ENCODE measurements at places on chromosomes 1 and 21.

- DNase-seq, result peak; percentile 27
These were observed 91.1 kb downstream of the SMYD2 start for GRCh38 chr1:214372092-214372491.

DNA sequence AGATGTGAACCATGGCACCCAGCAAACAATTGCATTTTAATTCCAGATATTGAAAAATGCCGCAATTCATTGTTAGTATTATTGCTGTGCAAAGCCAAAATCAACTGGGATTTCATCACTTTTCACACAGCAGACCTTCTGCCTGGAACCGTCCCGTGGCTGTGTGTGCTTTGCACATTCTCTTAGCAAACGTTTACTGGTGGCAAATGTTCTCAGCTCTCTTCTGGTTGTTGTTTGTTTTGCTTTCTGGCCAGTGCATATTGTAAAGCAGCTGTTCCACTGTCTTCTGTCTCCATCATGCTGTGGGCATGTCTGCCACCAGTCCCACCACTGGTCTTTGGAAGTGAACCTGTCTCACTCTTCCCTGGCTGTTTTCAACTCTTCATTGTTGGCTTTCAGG lies 19.8 kb upstream of the TTLL10 start:
- no peak for DNase-seq

DNA sequence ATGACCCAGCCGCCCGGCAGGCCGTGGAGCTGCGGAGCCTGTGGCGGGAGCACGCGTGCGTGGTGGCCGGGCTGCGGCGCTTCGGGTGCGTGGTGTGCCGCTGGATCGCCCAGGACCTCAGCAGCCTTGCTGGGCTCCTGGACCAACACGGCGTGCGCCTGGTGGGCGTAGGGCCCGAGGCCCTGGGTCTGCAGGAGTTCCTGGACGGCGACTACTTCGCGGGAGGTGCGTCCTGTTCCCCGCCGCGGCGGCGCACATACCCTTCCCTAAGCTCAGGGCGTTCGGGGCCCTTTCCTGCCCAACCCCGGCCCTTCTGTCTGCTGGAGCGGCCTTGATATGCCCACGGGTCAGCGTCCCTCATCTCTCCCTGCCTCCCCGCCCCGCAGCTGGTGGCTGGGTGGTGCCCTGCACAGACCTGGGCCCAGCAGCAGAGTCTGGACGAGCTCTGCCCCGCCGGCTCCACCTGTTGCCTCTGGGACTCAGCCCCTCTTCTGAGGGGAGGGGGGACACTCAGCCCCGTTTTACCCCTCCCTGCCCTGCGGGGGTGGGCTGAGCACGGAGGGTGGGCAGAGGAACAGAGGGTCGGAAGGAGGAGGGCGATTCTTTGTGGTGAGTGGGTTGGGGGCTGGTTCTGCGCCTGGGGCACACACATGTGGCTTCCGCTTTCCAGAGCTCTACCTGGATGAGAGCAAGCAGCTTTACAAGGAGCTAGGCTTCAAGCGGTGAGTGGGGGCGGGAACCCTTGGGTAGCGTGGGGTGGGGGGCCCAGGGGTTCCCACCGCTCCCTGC lies 688 bp downstream of the PRXL2B start:
- DNase-seq, result peak; percentile 34

DNA sequence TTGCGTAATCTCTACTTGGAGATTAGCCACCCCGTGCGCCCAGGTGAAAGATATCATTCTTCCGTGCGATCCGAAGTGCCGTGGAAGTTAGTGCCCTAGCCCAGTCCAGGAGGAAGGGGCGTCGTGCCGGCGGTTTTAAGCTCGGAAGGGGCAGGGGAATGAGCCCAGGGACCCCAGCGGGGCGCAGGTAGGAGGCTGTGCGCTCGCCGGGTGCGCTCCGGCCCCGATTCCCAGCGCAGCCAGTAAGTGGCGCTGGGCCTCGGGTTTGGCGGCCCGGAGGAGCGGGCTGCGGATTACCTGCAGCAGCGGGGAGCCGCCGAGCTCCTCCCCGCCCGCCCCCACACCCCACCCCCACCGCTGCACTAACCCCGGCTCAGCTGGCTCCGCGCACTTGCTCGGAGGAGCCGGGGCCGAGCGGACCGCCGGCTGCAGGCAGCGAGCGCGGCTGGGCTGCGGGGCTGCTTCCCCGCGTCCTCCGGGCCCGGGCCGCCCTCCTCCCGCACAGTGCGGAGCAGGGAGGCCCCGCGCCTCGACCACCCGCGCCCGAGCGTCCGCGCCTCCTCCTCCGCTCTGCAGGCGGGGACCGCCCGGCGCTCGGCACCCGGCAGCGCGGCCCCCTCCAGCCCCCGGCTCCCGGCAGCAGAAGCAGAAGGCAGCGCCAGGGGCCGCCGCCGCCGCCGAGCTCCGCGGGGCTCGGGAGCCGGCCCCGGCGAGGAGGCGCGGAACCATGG lies at the start of gene RYR2:
TSS of gene RYR2 (plus strand) at position 390 of the 731 bp plus-strand sequence. CDS start at position 728, 338 bp downstream.
- peak; percentile 87 for DNase-seq

DNA sequence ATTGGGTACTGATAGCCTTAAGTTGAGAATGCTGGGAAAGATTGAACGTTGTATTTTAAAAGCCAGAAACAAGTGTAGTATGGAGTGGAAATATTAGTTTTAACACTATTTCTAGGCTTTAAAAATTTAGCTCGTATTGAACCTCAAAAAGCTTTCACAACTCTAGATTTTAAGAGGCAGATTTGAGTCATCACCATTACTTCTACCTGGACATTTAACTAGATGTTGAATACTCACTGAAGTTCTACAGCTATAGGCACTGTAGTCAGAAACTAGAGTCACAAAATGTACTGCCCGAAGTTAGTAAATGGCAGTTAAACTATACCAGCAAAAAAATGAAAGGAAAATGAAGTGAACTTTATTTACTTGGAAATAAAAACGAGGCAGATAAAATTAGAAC lies 96.5 kb downstream of the NEK7 start:
- DNase-seq, result no peak
